ENCODE measurements at places on chromosomes 3 and 15.

- DNase-seq, result no peak
Observed at GRCh38 chr15:76941636-76942035, 10.1 kb downstream of the RCN2 start.

- no peak for DNase-seq
Observed at GRCh38 chr3:106829206-106829605, 548.0 kb upstream of the CCDC54 start.

DNA sequence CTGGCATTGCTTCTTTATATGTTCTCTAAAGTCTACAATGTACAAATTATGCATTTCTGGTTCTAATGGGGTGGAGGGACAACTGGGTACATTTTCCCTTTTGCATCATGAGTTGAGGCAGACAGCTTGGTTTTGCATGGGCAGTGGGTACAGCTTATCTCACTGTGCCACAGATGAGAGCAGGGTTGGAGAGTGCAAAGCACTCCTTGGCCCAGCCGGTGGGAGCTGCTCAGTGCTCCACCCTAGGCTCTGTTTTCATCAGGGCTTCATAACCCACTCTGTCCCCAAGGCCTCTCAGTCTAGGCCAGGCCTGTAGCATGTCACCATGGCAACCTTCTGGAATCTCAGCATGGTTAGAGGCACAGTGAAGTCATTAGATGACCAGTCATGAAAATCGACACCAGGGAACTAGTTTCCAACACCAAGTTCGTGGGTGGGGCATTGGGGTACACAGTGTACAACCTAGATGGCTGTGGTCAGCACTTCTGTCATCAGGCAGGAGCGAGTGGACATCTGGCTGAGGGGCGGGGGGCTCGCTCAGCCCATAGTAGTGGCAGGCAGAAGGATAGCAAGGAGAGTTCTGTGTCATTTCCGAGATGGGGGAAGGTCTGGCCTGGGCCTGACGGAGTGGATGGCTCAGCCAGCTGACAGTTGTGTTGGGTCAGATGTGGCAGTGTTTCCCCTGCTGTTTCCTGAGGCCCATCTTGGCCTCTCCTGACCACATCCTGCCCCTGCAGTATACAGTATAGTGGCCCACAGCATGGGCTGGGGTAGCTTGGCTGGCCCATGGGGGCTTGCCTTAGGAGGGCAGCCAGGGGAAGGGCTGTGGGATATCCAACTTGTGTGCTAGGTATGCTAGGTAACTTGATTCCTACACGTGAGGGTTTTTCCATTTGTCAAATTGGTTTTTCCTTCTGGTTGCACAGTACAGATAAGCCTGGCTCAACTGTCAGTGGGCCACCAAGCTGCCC is 75.7 kb upstream of the PRR23C start:
- DNase-seq, result no peak

DNA sequence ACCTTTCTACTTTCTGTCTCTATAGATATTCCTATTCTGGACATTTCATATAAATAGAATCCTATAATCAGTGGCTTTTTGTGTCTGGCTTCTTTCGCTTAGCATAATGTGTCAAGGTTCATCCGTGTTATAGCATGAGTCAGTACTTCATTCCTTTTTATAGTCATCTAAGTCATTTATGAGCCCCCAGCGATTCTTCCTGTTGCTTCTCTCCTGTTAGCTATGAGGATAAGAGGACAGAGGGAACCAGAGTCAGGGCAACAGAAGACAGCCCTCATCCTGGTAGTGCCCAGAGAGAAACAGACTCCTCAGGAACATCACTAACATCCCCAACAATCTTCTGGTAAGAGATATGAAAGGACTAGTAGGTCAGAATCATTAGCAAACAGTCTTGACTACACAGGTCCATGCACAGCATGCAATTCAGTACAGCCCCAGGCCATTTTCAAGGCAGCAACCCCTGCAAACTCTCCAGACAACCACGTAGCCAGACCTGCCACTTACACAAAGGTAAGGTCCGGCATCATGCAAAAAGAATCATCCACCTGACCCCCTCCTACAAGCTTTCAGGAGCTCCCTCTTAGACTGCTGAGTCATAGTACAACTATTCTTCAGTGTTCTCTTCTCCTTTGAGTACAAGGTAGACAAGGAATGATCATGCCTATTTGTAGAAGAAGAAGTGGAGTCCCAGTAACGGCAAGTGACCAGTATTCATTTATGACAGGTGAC is 91.5 kb downstream of the MYLK start:
- no peak for DNase-seq

- no peak for DNase-seq
Observed at GRCh38 chr3:15303728-15304127, 28.7 kb downstream of the SH3BP5 start.

GRCh38 chr15:100905850-100906249 is 13.3 kb upstream of the LRRK1 start:
- no peak for DNase-seq
